ENCODE measurements at places on chromosomes 3 and 15.

DNA sequence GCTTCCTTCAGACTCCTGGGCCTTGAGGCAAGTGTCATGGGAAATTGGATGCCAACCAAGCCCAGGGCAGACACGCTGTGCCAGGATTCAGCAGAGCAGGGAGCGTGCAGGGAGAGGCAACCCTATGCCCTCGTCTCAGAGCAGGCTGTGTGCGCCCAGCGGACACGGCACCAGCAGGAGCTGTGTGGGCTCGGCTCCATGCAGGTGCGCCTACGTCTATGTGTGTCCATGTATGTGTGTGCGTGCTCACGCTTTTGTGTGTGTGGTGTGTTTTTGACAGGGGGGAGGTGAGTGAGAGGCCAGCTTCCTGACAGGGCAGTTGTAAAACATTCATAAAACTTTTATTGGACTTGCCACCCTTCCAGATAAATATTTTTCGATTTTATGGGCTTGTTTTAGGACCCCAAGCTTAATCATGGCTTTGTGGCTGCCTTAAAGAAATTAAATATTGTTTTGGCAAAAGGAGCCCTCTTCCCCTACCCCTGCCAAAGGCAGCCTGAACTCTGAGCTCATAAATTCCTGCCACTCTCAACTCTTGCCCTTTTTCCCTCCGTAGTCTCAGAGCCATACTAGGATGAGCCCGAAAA is 84.4 kb downstream of the DNAJB8 start:
- no peak for DNase-seq

- DNase-seq: no peak
Observed at GRCh38 chr3:103752986-103753385, 1318.2 kb downstream of the ZPLD1 start.

GRCh38 chr15:38300395-38300794 is 47.8 kb downstream of the SPRED1 start:
- DNase-seq: peak; percentile 17

- DNase-seq: no peak
Observed at GRCh38 chr3:137582484-137582883, 181.6 kb upstream of the SOX14 start.
